ENCODE measurements at places on chromosomes 7 and 10.

DNA sequence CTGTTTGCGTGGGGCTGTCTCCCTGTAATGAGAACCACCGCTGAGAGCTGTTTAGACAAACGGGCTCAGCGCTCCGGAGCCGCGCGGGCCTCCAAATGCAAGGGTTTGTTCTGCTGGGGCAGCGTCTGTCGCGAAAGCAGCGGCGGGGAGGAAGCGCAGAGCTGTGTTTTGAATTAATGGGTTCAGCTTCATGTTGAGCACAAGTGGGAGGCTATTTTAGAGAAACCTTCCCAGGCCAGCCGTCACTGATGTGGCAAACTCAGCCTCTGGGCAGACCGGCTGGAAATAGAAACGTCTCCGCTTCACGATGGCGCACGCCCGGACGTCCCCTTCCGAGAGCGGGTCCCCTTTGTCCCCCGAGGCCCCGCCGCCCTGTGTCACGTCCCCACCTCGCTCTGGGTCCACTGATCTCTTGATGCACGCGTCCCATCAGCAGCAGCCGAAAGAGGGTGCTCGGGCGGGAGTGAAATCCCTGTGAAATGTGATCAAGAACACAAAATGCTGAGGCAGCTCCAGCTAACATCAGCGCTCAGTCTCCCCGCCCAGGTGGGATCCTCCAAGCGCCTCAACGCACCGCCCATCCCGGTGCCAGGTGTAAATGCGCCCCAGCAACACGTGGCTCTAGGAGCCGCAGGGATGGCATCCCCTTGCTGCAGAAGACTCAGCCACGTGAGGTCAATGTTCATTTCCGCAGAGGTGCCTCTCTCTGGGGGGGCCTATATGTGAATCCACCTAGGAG lies 44.9 kb downstream of the BAMBI start:
- DNase-seq, result no peak

GRCh38 chr7:39428221-39428620 lies 138.0 kb upstream of the YAE1 start:
- no peak for DNase-seq

DNA sequence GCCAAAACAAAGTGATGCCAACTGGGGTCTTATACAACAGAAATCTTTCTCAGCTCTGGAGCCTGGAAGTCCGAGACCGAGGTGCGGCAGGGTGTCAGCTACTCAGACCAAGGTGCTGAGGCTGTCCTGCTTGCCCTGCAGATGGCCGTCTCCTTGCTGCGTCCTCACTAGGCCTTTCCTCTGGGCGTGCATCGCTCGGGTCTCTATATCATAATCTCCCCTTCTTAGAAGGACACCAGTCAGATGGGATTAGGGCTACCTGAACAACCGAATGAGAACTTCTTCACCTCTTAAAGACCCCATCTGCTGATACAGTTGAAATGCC lies 244.7 kb downstream of the EBF3 start:
- no peak for DNase-seq

GRCh38 chr10:92901819-92902251 lies 53.5 kb downstream of the EXOC6 start:
- DNase-seq, result no peak

- DNase-seq, result no peak
These were observed 73.4 kb downstream of the MYOF start for GRCh38 chr10:93408783-93409182.

- DNase-seq, result no peak
These were observed 599.6 kb upstream of the GHITM start for GRCh38 chr10:83539528-83540308.

DNA sequence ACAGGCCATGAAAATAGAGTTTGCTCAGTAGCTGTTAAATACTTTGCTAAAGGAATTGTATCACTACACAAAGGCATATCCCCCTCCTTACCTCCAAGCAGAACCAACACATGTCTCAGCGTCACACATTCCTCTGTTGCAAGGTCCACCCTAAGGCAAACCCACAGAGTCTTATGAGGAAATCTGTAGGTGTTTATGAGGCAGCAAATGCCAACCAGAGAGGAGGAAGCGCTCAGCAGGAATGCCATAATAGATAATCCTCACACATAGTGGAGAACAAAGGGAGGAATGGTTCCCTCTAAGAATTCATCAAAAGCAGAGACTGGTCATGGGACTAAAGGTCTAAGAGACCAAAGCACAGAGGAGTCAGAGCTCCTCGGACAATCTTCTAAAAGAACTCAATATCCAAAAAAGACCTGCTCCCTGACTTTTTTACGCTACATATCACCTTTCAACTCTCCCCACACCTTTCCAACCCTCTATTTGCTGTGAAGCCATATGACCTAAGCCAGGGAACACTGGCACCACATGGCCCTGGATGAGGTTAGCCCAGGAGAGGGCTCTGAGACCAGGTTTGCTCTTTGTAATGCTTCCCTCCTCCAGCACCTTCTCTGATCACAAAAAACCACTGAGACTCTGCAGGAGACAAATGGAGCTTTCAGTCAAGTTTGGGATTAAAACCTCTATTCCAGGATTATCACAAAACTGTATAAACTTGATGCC lies 7.3 kb downstream of the SLC25A13 start:
- no peak for DNase-seq

- no peak for DNase-seq
These were observed 206.3 kb downstream of the MACC1 start for GRCh38 chr7:20010877-20011276.

GRCh38 chr10:71708301-71708703 lies 11.3 kb downstream of the C10orf105 start:
- no peak for DNase-seq

GRCh38 chr7:98826387-98826786 lies 43.4 kb downstream of the TMEM130 start:
- no peak for DNase-seq

DNA sequence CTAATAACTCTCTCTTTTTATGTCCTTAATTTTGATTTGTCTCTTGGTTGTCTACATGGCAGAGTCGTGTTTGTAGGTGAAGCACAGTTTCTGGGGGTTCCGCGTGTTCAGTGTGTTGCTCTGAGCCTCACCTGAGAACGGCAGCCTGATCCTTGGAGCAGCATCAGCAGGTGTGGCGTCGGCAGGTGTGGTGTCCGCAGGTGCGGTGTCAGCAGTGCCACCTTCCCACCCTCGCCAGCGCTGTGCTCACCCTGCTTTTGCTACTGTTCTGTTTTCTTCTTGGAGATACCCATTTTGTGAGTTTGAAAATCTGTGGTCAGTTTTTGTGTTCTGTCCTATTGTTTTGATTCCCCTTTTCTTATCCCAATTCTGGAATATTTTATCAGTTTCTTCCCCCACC lies 406.6 kb downstream of the GLRX3 start:
- DNase-seq, result no peak

DNA sequence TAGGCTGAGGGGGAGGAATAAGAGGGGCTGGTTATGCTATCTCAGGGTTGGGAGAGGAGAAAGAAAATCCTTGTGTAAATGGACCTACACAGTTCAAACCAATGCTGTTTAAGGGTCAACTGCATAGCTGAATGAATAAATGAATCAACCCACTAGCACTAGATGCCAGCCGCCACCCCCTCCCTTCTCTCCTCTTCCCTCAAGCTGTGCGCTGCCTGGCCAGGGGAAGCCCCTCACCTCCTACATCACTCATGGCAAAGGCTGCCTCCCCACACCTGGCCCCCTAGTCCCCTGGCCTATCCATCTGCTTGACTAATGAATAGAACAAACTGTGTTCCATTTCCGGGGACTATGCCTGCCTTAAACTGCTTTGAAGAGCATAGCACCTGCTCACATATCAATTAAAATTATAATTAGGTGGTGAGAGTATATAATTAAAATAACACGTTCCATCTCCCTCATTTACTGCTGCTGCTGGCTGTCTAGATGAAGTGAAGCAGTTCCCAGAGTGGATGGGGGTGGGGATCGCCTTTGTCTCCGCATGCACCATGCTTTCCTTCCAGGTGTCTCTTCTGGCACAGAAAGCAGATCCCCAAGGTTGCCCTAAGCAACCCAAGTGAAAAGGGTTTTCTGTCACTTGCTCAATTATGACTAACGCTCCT lies 32.6 kb downstream of the GRID1 start:
- no peak for DNase-seq

GRCh38 chr7:103988468-103989199 lies 824 bp downstream of the RELN start:
- DNase-seq, result no peak

DNA sequence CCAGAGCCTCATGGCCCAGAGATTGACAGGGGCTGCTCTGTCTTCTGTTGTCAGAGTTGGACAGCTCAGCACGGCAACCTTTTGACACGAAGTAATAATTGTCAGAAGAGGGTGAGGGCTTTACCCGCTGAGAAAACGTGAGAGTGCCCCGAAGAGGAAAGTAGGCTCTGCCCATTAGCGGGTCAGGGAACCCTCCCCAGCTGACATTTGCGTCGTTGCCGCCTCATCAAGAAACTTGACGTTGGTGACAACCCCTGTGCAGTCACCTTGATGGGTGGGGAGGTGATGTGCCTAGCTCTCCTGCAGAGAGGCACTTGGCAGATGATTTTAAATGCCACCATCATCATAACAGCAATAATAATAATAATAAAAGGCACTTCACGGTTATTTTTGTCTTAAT lies 202.1 kb downstream of the USP6NL start:
- DNase-seq, result no peak

DNA sequence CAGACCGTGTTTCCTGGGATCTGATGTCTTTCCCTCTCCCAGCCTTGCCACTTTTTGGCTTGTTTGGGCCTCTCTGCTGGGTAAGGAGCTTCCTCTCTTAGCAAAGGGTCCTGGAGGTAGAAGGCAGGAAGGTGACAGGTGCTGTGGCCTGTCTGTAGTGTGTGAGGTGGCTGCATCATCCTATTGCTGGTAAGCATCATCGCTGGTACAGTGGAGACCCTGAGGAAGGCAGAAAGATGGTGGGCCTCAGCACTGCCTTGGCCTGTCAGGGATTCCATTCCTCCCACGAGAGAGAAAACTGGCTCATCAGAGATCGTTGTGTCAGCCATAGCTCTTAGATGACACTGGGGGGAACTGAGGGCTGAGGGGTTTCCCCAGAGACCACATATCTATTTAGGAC lies 46.5 kb downstream of the ZMIZ1 start:
- DNase-seq, result no peak

DNA sequence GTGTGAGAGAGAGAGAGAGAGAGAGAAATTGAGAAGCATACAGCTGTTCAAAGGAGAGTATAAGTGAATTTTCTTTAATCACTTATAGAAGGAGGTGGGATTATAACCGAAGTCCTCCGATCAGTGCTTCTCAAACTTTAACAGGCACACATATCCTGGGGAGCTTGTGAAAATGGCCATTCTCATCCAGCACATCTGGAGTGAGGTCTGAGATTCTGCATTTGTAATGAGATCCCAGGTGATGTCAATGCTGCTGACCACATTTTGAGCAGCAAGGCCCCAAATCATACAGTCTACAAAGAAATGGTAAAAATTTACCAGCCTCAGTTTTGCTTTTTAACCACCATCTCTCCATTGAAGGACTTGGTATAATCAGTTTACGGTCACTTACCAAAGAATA lies 219.0 kb downstream of the PTEN start:
- no peak for DNase-seq

GRCh38 chr10:103839519-103839871 lies 15.9 kb downstream of the SH3PXD2A start:
- no peak for DNase-seq

Measured in cortex of kidney (tissue), 1 donor.